ENCODE measurements at places on chromosomes 12 and 14.
A peak's percentile ranks its signal among the peaks of the same experiment; 100 is the strongest.

- DNase-seq = no peak
Measured at GRCh38 chr12:48744251-48745008, 27.9 kb upstream of the CCNT1 start.

DNA sequence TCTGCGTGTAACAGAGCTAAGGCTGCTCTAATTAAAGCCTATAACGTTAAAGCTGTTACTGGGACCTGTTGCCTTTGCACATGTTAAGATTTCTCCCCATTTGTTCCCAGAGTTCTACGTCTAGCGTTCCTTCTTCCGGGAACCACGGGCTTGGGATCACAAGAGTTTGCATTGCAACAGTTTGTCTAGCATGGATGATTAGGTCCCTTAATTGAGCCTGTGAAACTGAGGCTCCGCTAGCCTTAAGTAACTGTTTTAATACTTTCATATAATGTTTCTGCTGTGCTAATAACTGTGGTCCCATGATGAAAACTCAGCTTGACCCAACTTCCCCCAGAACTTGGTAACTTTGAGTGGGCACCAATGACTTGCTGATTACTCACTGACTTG, 16.7 kb upstream of the LYZ start:
- DNase-seq = no peak

- peak; percentile 92 for DNase-seq
Measured at GRCh38 chr14:78292003-78292402, 121.8 kb downstream of the NRXN3 start.

DNA sequence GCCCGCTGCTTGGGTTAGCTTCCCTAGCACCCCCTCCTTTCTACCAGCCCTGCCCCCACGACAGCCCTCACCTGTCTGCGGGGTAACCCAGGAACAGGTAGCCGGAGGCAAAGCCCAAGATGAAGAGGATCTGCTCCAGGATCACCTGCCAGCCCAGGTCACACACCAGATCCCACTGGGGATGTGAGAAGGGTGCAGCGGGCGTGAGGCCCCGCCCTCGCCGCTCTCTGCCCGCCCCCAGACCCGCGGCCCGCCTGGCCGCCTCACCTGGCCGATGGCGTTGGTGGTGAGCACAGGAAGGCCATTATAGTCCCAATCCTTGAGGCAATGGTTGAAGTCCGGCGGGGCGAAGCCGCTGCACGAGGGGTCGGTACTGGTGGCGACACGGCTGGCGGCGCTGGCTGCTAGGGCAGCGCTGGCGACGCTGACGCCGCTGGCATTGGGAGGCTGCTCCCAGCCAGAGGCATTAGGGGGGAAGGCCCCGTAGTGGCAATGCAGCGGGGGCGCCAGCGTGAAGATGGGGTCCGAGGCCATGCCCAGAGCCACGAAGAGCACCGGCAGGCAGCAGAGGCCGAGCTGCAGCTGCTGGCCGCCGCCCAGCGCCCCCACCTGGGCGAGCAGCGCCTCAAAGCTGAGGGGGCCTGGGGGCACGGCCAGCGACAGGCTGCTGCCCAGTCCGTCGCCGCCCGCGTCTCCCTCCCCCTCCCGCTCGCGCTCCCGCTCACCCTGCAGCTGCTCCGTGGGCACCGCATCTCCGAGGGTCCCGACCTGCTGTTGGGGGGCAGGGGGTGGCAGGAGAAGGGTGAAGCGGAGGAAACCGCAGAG, 794 bp downstream of the SLC22A17 start:
- DNase-seq = no peak

DNA sequence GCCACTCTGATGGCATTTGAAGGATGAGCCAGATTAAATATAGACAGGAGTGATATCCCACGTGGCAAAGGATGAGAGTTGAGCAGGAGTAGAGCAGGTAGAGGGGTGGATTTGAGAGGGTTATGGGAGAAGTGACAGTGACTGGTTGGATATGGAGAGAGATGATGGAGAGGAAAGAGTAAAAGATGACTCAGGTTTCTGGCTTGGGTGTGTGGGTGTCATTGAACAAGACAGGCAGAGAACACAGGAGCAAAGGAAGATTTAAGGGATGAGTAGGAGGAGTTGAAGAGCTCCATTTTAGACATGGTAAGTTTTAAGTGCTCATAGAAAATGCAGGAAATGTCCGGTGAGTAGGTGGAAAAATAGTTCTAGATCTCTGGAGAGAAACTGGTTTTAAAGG, 136.9 kb downstream of the EGLN3 start:
- no peak for DNase-seq

GRCh38 chr12:91381309-91381804, 198.7 kb upstream of the DCN start:
- DNase-seq = no peak

DNA sequence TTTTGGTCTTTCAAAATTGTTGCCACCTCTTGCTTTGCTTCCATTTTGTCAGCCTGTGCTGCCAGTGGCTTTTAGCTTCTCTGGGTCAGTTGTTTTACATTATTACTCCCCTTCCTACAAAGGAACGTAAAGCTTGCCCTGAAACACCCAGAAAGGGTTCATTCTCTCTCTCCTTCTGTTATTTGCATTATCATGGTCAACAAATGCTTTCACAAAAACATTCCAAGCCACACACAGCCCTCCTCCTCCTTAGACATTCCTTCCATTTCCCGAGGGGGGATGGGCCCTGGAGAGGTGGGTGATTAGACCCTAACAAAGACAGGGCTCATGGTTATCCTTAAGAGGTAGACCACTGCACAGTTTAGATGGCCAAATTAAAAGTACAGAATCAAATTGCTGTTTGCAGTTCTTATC, 60.4 kb upstream of the SINHCAF start:
- DNase-seq = no peak

DNA sequence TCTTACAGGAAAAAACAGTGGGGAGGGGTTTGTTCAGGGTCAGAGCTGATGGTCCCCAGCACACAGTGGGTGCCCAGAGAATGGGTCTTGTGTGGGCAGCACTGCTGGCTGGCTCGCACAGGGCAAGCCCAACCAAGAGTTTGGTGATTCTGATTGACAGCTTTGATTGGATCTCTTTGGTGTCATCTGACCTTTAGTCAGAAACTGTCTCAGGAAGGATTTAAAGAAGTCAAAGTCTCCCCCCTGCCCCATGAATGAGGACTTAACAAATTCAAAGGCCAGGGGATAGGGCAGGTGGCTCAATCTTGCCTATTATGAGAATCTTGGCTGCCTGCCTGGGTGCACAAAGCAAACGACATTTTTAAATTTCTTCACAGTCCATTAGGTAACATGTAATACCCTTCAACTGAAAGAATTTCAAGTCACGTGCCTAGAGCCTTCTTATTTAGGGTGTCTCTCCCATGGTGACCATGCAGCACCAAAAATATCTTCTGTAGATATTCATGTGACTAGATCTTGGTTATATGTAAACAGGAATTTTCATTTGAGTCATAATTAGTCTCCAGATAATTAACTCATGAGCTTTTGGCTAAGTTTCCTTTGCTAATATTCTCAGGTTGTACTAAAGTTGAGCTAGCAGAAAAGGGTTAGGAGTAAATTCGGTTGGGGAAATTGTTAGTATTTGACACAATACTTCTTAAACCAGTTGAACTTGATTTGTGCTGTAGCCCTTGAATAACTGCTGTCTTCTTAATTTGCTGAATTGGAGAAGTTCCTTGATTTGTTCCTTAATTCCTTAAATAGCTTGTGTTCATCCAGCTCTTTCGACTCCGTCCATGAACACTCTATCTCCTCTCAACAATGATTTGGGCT, 54.5 kb upstream of the HECTD1 start:
- DNase-seq = no peak

- no peak for DNase-seq
Measured at GRCh38 chr14:90614696-90615516, 201.3 kb downstream of the TTC7B start.

- no peak for DNase-seq
Measured at GRCh38 chr12:118107011-118107410, 3.2 kb upstream of the VSIG10 start.

- DNase-seq = no peak
Measured at GRCh38 chr12:38934078-38934584, 28.7 kb upstream of the CPNE8 start.

DNA sequence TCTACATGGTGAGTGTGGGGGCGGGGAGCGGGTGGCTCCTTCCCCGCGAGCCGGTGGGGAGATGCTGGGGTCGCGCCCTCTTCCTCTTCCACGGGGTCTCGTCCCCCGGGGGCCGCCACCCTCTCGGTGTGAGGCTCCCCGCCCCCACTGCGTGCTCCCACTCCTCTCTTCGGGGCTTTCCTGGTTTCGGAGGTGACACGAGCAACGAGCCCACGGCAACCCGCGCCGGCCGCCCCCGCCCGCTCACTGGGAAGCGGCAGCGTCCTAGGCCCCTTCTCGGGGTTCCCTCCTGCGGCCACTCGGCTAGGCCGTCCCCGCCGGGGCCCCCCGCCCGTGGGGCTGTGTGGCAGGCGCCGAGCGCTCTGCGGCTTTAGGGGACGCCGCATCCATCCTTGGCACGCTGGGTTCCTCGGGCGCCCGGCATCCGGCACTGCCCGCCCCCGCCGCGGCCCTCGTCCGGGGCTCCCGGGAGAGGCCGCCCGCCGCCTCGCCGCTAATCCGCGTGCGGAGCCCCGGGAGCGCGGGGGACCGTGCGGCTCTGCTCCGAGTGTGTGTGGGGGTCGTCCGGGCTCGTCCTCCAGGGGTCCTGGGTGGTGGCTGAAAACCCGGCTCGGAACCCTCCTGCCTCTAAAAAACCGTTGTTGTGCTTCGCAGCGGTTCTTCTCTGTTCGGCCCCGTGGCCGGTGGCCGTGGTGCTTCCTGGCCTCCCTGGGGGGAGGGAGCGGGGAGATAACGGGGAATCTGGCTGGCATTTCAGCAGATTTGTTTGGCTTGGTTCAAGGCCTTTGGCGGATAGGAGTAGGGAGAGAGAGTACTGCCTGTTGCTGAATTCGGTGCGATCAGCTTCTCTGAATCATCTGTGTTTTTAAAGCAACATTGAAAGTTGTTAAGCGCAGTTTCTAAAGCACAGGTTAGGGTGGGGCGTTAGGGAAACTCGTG, 1.0 kb downstream of the PCNX1 start:
- DNase-seq = peak; percentile 16

- peak; percentile 50 for DNase-seq
Measured at GRCh38 chr12:89051065-89051677, 301.1 kb downstream of the DUSP6 start.

DNA sequence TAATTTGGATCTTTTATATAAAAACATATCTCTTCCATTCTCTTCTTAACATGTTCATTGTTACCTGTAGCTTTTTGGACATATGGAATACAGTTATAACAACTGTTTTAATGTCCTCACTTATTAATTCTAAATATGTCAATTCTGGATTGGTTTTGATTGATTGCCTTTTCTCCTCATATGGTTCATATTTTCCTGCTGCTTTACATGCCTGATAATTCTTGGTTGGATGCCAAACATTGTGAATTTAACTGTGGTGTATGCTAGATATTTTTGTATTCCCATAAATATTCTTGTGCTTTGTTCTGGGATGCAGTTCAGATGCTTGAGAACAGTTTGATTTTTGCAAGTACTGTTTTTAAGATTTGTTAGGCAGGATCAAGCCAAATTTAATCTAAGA, 10.8 kb downstream of the C14orf132 start:
- DNase-seq = no peak

DNA sequence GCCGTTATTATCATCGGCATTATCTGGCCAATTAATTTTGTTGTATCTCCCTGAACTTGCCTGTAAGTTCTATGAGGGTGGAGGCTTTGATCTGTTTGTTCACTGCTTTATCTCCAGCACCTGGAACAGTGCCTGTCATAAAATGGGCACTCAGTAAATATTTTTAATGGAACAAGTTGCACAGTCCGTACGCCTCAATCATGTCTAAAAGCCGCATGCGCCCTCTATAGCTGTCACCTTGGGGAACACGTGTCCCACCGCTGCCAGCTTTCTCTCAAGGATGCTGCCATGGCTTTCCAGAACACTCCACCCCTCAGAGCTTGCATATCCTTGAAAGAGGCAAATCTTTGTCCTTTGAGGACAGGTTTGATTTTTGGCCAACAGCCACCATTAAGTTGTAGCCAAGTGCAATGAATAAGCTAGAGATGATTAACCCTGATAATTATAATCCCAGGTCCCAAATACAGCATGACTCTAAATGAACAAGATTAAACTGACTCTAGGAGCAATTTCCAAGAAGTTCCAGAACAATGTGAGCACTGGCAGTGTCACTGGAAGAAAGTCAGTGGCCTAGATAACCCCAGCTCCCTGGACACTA, 55.1 kb downstream of the ERH start:
- DNase-seq = no peak

- DNase-seq = peak; percentile 76
Measured at GRCh38 chr12:48956279-48957140, 777 bp downstream of the ARF3 start.

- no peak for DNase-seq
Measured at GRCh38 chr12:2696136-2696535, 98.6 kb upstream of the FKBP4 start.

DNA sequence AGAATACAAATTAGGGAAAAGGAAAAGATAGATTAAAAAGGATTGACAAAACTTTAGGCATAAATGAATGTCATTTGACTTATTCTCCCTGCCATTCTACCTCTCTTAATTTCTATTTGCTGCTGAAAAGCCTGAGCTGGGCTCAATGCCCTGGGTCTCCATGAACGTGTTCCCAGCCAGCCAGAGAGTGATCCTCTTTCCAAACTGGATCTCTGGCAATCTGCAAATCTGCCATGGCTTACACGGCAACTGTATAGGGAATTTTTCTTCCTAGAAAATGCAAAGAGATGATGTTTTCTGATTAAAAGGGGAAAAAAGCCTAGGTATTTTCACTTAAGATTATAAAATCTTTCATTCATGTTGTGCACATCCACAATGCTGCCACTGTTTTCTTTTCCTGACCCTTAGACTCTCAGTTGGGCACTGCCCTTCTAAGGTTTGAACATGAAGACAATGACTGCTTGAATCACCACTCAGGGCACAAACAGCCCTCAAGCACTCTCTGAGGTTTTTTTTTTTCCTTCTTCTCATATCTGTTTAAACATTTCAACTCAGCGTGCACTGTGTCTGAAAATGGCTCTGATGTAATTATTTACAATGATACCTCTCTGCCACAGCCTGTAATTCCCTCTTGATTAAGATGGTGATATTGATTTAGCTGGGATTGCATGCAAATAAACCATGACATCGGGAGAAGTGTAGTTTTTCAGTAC, 60.3 kb downstream of the DACT1 start:
- DNase-seq = peak; percentile 22

DNA sequence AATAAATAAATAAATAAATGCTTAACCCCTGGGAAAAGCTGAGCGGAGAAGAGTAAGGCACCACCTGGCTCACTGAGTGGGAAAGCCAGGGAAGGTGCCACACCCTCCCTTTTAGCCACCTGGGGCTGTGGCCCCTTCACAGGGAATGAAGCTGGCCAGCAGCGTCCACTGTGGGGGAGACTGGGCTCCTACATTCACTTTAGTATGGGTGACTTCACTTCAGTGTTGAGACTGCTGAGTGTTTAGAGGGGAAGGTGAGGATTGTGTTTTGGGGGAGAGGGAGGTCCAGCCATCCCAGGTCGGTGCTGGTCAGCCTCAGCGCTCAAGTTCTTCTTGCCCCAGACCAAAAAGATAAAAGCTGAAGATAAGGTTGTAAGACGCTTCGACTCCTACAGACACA, 1.6 kb downstream of the NAB2 start:
- DNase-seq = no peak

All from NCI-H526 treated with DMSO at 0.1 percent for 48 hours (cell line).